ENCODE measurements at places on chromosomes 6 and 20. TPM values are rescaled to one million over a fixed set of nuclear protein-coding genes. Genes with fewer than 3 reads are reported as not detected.

The FOXQ1 gene
- total RNA-seq = not detected

DNA sequence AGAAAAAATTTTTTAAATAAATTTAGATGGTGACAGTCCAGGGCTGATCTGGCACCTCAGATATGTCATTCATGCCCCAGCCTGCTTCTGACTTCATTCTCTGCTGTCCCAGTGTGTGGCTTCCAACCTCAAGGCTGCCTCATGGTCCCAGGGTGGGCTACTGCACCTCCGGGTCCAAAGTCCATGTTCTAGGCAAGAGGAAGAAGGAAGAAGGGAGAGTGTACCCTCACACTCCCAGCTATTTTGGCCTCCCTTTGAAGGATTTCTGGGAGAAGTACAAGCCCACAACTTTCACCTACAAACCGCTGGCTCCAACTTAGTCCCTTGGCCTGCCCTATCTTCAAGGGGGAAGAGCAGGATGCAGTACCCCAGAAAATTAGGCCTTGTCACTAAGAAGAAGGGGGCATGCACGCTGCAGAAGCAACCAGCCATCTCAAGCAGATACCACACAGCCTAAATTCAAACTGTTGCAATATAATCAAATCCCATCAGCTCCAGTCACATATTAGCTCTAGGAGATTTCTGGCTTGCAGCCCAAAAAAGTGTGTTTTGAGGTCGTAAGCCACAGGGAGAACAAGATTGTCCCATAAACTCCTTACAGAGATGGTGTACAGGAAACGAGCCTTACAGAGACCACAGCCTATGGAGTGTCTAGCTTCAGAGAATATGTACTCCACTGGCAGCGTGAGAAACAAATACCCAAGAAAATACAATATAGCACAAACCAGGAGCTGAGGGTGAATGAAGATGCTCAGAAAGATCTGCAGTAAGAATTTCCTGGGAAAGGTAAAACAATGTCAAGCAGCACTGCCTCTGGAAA lies 906 bp upstream of the BTN3A2 start:
- no peak overlapping the region for H3K4me3 ChIP-seq
- peaks cover 17% of the 10 kb centered on the region for H3K36me3 ChIP-seq
- H3K4me1 ChIP-seq = peaks cover 60% of the 10 kb centered on the region
- no peaks in the 10 kb centered on the region for H3K27me3 ChIP-seq
- H3K27ac ChIP-seq = no peak overlapping the region

- H3K27ac ChIP-seq = no peak overlapping the region
- no peaks in the 10 kb centered on the region for H3K4me1 ChIP-seq
- no peaks in the 10 kb centered on the region for H3K36me3 ChIP-seq
These were observed 115.6 kb downstream of the KHDC1L start for GRCh38 chr6:73109659-73110058.

DNA sequence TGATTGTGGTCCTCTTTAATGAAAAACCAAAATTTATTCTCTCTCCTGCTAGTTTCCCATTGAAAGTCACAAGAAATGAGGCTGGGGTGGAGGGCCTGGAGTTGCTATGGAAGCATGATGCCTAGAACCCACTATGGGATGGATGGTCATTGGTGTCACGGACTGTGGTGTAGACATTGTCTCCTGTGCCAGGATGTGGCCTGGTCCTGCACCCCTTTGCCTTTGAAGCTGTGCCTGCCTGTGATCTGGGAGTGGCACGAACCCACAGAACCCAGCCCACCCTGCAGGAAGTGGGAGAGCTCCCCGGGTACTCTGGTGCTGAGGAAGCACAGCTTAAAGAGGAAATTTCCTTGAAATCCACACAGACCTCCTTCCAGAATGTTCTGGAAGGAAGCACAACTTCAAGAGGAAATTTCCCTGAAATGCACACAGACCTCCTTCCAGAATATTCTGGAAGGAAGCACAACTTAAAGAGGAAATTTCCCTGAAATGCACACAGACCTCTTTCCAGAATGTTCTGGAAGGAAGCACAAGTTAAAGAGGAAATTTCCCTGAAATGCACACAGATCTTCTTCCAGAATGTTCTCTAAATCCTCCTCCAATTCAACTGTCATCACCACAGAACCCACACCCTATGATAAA lies 105.6 kb downstream of the CDH26 start:
- no peaks in the 10 kb centered on the region for H3K27me3 ChIP-seq
- peak overlapping the region; percentile 11 for H3K27ac ChIP-seq
- H3K36me3 ChIP-seq = peaks cover 3% of the 10 kb centered on the region
- H3K4me3 ChIP-seq = no peak overlapping the region
- no peak for DNase-seq
- H3K4me1 ChIP-seq = peaks cover 25% of the 10 kb centered on the region

GRCh38 chr6:16102208-16102607 lies 26.7 kb upstream of the MYLIP start:
- no peak overlapping the region for H3K4me3 ChIP-seq
- no peak overlapping the region for H3K27ac ChIP-seq
- peaks cover 5% of the 10 kb centered on the region for H3K4me1 ChIP-seq

The KCNB1 gene
- total RNA-seq = 0.07 TPM

DNA sequence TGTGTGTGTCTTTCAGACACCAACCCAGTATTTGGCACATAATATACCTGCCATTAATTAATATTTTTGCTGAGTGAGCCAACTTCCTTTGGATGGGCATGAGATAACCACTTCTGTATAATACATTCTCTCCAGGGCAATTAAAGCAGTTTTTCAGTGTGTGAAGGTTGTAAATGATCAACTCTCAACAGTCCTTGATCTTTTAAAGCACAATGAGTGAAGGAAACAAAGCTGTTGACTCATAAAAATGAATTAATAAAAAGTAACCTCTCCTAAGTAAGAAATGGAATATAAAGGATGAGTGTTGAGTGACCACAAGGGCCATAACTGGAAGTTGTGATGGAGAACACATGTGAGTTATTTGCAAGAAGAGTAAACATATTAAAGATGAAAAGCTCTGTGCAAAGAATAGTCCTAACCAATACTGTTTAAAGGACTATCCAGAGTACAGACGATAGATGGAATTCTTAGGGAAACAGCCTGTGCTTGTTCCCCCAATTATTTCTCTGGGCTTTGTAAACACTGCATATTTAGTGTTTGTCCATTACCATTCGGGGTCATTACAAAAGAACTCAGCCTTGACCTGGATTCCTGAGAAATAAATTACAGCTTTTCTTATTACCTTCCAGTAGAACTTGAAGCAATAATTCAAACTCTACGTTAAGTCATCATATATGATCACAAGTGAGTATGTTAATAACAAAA lies 446.2 kb downstream of the PLCB1 start:
- no peaks in the 10 kb centered on the region for H3K4me1 ChIP-seq
- no peak overlapping the region for H3K4me3 ChIP-seq
- no peak for DNase-seq
- H3K27ac ChIP-seq = no peak overlapping the region
- H3K36me3 ChIP-seq = no peaks in the 10 kb centered on the region

DNA sequence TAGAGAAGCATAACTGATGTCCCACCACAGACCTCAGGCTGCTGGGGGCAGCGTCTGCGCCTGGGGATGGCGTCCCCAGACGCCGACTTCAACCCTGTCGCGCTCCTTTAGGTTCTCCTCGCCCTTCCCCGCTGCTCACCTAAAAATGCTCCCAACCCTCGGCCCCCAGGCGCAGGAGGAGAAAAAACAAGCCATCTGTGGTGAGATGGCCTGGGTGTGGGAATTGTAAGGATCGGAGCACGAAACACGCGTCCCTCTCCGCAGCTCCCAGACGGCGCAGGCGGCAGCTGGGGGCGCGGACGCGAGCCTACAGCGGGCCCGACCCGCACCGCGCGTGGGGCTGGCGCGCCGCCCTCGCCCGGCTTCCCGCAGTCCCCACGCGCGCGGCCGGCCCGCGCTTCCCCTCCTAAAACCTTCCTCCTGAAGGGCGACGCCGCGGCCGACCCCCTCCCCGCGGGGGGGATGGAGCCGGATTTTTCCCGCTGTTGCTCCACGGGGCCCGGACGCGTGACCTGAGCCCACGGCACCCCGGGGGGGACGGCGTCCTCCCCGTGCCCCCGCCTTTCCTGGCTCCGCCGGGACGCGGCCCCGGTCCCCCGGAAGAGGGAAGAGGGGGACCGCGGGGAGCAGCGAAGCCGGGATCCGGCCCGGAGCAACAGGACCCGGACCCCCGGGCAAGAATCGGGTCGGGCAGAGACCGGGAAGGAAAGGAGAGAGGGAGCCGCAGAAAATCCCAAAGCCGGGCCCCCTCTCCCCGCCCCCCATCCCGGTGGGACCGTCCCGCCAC lies 611 bp downstream of the EPB41L2 start:
- H3K36me3 ChIP-seq = no peaks in the 10 kb centered on the region
- no peak for DNase-seq
- H3K27ac ChIP-seq = no peak overlapping the region

GRCh38 chr6:149859938-149860337 lies 4.2 kb downstream of the LRP11 start:
- no peaks in the 10 kb centered on the region for H3K36me3 ChIP-seq
- H3K27ac ChIP-seq = no peak overlapping the region
- peaks cover 26% of the 10 kb centered on the region for H3K4me1 ChIP-seq
- peaks cover 17% of the 10 kb centered on the region for H3K27me3 ChIP-seq

The RSPH9 gene
- not detected for total RNA-seq

The FOXO3 gene
- total RNA-seq = 12.8 TPM

- peaks cover 36% of the 10 kb centered on the region for H3K4me1 ChIP-seq
- no peak overlapping the region for H3K4me3 ChIP-seq
- no peaks in the 10 kb centered on the region for H3K27me3 ChIP-seq
- H3K36me3 ChIP-seq = peaks cover 8% of the 10 kb centered on the region
- H3K27ac ChIP-seq = no peak overlapping the region
- no peak for DNase-seq
These were observed 70.1 kb downstream of the SLX4IP start for GRCh38 chr20:10504994-10505730.

DNA sequence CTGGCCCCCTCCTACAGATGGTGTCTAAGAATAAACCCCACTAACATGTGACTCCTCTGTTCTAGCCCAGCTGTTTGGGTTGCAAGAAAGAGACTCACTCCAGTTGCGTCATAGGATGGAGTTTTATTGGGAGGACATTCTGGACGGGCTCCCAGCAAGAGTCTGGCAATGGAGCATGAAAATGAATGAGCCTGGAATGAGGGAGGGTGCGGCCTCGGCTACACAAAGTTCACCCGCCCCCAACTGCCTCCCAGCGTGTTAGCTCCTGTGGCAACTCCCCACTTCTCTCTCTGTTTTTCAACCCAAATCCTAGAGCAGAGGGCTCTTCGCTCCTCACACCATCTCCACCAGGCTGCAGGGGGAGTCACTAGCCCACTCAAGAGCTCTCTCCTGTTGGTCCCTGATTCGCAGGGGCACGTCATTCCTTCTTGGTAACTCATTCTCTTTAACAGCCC lies 5.1 kb upstream of the ADAM33 start:
- H3K36me3 ChIP-seq = no peaks in the 10 kb centered on the region
- peaks cover 33% of the 10 kb centered on the region for H3K27me3 ChIP-seq

DNA sequence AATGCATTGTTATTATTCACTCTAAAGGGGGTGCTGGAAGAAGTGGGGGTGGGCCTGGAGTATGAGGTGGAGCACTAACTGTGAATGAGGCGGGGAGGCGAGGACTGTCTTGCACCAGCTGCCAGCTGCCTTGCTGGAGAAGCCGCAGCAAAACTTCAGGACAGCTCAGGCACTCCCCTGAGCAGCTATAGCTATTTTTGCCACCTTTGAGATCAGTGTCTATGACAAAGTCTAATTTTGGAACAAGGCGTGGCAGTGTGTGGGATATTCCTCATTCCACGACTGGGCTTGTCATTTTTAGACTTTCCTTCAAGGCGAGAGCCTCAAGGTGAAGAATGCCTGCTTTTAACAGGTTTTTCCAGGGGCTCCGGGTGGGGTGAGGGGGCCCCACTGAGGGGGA lies 143.8 kb downstream of the DOK5 start:
- no peak overlapping the region for H3K4me3 ChIP-seq
- no peaks in the 10 kb centered on the region for H3K4me1 ChIP-seq
- H3K36me3 ChIP-seq = no peaks in the 10 kb centered on the region
- H3K27me3 ChIP-seq = no peaks in the 10 kb centered on the region
- DNase-seq = no peak

DNA sequence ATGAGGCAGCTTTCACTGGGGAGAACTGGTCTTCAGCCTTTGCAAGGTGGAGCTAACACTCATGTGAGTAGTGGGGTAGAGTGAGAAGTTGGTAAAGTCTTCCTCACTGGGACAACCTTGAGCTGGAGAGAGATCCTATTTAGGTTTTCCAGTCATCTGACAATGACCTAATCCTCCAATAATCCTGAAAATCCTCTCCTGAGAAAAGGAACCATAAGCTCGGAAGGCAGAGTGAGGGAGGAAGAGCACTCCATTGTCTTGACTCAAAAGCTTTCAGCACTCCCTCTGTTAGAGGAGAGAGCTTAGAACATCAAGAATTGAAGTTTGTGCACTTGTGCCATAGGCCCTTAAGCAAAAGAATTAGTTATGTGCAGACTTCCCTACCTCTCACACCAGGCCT lies 77.8 kb downstream of the TRAM2 start:
- H3K36me3 ChIP-seq = peaks cover 2% of the 10 kb centered on the region
- DNase-seq = no peak
- no peaks in the 10 kb centered on the region for H3K27me3 ChIP-seq
- H3K4me3 ChIP-seq = no peak overlapping the region
- H3K4me1 ChIP-seq = no peaks in the 10 kb centered on the region

DNA sequence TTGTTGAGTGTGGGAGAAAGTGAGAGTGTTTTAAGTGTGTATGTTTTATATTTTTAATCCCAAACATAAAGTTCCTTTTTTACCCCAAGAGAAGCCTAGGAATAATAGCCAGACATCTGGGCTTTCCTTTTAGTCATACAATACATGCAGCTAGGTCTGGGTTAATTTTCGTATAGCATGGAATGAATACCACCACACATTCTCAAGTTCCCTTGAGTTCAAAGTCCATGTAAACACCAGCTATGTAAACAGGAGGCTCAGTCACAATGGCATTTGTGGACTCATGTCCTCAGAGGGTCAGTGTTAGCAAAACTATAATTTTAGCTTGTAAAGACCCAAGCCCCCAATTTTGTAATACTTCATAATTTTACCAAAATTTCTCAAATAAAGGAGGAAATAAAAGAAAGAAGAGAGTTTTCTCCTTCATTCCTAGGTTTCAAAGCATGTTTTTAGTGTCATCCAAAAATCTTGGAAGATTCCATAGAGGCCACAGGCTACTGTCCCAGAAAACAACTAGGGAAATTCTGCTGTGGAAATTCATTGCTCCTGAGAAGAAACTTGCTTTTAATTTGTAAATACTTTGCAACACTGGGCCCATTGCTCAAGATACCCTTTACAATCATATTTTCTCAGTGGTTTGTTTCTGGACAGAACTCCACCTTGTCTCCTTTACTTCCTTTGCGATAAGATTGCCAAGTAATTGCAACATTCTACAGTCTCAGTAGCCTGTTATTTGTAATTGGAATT lies 671.2 kb downstream of the COL12A1 start:
- no peaks in the 10 kb centered on the region for H3K36me3 ChIP-seq
- no peak overlapping the region for H3K27ac ChIP-seq

GRCh38 chr6:153976921-153977693 lies 61.9 kb upstream of the OPRM1 start:
- no peaks in the 10 kb centered on the region for H3K4me1 ChIP-seq
- no peak overlapping the region for H3K27ac ChIP-seq
- no peak for DNase-seq
- no peak overlapping the region for H3K4me3 ChIP-seq
- no peaks in the 10 kb centered on the region for H3K27me3 ChIP-seq

The COX4I2 gene
- not detected for total RNA-seq

The FAM184A gene
- 7.4 TPM for total RNA-seq

All from activated CD4-positive, alpha-beta T cell treated with anti-CD3 and anti-CD28 coated beads, Interleukin-2, amount 10 ng/mL, durations not matched to agents 7 days and 5 days (primary cell).